ENCODE measurements at places on chromosomes 12 and 14.

DNA sequence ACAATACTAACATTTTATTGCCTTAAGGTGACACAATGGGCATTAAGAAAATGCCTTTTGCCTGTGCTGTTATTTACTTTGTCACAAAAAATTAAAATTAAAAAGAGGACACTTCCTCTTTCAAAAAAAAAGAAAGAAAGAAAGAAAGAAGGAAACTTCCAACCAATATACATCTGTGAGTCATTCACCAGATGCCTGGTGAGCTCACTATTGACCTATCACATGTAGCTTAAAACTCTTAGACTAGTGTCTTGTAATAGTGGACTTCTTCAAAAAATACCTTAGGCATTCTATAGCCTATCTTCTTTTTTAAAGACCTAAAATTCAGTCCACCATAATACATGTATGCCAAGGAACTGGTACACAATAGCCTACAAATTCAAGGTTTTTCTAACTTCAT lies 4.9 kb upstream of the SOX5 start:
- DNase-seq = no peak

DNA sequence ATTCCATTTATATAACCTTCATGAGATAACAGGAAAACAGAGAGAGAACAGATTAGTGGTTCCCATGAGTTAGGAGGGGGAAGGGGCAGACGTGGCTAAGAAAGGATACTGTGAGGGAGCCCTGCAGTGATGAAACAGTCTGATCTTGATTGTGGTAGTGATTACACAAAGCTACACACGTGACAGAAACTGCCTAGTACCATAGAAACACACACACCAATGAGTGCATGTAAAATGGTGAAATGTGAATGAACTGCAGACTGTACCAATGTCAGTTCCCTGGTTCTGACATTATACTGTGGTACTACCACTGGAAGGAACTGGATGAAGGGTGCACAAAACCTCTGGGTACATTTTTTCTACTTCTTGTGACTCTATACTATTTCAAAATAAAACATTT lies 36.9 kb downstream of the NRDE2 start:
- DNase-seq = no peak

DNA sequence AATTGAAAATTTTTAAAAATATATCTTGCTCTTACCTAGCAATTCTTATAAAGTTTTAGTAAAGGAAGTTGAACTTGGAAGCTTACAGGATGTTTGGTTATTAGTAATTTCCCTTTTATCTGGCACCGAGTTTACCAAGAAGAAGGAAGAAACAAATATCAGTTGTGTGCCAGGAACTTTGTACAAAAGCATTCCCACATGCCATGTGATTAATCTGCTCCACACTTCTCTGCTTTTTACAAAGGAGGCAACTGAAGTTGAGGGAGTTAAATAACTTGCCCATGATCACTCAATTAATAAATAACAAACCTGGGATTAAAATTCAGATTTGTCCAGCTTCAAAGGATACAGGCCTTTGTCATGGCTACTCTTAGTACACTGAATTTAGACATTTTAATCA lies 122.5 kb upstream of the BCAT1 start:
- DNase-seq = no peak

- DNase-seq = no peak
These were observed 32.5 kb upstream of the LIMA1 start for GRCh38 chr12:50315803-50316202.

- no peak for DNase-seq
These were observed 118.9 kb downstream of the NPAS3 start for GRCh38 chr14:33057585-33057984.

GRCh38 chr12:130715998-130716968 lies at the start of gene RIMBP2:
RIMBP2 (minus strand) TSS chr12:130716299; CDS start chr12:130479013, 237,286 bp downstream.
- peak; percentile 41 for DNase-seq

DNA sequence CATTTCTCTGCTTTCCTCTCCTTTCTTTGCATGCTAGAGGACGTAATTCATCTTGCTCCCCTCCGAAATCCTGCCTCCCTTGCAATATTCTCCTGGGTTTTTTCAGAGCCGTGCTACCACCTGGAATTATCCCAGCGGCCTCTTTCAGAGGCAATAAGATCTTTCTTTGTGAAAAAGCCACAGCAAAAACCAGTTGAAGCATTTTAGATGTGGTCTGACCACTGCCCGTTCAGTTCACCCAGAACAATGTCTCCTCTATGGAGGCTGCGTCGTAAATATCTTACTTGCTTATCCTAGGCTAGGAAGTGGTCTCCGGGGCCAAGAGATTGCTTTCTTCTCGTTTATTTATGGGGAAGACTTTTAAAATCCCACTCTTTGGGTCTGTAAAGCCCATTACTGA lies 85.8 kb downstream of the TBX5 start:
- DNase-seq = no peak

DNA sequence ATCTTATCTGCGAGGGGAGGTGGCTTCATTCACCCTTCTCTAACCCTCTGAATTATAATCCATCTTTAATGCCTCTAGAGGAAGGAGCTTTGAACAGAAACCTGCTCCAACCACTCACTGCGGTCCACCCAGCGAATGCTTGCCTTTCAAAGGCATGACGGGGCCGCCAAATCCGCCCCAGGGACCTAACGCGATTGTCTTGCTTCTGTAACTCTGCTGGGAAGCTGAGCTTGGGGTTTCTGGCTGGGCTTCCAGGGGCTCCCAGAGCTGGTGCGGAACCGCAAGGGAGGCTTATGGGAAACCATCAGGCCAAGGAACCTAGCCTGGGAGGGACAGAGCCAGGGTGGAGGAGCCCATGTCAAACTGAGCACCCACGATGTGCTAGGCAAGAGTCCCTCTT lies 231.2 kb upstream of the LHX5 start:
- DNase-seq = no peak

DNA sequence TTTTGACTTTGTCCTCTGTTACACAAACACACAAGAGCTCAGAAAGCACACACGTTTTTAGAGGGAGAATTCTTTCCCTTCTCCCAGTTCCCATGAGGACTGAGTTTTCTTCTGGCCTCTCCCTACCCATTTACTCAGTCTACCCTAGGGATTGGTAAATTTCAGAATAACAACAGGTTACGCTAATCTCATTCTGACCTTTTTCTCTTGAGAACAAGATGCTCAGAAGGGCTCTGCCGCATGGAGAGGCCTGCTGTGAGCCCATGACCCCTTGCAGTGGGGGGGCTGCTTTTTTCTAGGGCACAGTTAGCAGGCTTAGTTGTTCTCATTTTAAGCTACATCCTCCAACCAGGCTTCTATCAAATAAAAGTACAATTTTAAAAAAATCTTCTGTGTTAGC lies 69.5 kb downstream of the GPR135 start:
- DNase-seq = no peak

All from adipocyte (in vitro differentiated cells).